ENCODE measurements at places on chromosomes 7 and 10. TPM values are rescaled to one million over a fixed set of nuclear protein-coding genes. Genes with fewer than 3 reads are reported as not detected.

CUBN gene
- 1.2 TPM for total RNA-seq

NME8 gene
- not detected for total RNA-seq

TSPAN12 gene
- total RNA-seq = not detected

GDF2 gene
- total RNA-seq = not detected

ADIRF gene
- not detected for total RNA-seq

CREB5 gene
- total RNA-seq = not detected
